ENCODE measurements at places on chromosomes 1 and 21.

DNA sequence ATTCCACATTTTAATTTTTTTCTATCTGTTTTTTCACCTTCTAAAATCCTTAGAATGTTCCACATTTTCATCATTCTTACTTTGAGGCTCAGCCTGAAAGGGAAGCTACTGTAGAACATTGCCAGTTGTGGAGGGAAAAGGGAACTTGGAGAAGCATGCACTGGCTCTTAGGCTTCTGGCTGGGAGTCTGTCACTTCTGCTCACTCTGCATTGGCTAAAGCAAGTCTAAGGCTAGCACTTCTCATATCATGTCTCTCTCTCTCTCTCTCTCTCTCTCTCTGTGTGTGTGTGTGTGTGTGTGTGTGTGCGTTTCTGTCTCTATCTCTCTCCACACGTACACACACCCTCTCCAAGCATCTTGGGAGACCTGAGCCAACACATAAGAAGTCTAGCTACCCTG is 49.6 kb upstream of the ADAR start:
- no peak for DNase-seq

DNA sequence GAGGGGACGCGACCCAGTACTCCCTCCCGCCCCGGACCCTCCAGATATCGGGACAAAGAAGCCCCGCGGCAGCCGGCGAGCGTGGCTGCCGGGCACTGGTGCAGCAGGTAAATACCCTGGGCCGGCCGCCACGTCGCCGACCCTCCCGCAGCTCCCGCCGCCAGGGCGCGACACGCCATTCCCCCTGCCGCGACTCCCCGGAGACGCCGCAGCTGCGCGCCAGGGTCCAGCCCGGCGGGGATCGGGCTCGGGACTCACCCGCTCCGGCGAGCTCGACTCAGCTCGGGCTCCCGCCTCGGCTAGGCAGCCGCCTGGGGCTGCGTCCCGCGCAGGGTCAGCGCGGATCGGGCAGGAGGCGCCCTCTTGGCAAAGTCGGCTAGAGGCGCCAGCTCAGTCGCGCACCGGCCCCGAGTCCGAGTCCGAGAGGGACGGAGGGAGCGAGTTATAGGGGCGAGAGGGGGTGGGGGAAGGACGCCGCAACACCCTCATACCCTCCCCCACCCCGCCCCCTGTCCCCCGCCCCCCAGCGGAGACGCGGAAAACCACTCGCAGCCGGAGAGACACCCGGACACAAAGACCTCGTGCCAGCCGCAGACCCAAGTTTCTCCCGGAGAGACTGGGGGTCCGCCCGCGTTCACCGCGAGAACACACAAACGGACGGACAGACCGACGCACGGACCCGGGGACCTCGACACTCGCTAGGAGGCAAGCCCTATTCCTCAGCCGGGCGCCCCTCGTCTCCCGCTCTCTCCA is 985 bp downstream of the SYT6 start:
- DNase-seq, result no peak

DNA sequence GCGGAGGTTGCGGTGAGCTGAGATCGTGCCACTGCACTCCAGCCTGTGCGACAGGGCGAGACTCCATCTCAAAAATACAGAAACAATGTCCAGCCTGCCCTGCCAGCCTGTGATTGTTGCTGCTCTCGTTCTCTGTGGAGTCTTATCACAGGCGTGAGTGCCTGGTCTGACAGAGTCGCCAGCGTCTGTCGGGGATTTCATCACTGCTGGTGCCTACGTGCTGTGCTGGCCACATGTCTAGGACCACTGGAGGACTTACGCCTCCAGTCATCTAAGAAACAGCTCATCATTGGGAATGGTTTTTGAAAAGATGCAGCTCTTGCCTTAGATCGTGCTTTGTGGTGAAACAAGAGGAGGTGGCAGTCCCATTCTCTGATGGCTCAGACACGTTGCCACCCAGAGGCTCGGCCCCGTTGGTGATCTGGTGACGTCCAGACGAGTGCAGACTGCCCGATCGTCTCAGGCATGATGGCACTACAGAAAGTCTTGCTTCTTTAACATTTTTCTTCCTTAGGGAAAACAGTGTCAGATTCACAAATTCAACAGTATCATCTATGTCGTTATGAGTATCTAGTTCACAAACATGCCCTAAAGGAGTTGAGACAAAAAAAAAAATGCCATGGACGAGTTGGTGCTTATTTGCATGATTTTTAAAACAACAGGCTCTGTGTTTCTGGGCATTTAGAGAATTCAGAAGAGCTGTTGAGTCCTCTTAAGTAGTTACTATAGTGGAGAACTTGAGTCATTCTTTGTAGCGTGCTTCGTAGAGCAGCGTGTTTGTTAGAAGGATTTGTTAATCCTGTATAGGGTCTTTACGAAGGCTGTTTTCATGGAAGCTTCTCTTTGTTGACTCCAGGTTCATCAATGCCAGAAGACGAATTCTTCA is 47.5 kb downstream of the CBS start:
- no peak for DNase-seq

- no peak for DNase-seq
Measured at GRCh38 chr1:60268451-60268850, 194.9 kb upstream of the C1orf87 start.

GRCh38 chr1:13642306-13643004 is 57.5 kb upstream of the PRDM2 start:
- DNase-seq, result no peak

- DNase-seq, result no peak
Measured at GRCh38 chr1:161138431-161138830, 6.0 kb upstream of the DEDD start.

DNA sequence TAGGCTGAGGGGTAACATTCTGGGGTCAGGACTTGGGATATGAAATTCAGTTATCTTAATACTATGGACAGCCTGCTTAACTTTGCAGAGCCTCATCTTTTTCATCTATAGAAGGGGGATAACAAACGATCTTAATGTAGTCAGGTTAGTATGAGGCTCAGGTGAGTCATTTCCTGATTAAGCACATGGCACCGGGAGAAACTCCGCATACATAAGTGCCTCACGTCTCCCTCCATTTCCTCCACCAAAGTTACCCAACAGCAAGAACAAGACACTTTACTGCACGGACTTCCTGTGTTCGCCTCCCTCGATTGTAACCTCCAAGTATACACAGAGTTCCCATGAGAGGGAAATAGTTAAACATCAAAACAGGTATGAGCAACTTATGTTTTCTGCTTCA is 112.7 kb upstream of the COA6 start:
- no peak for DNase-seq

- DNase-seq, result peak; percentile 91
Measured at GRCh38 chr1:230867903-230868735, at the start of gene C1orf198. Gene C1orf198 (minus strand): TSS chr1:230868521. CDS start chr1:230868512, 9 bp downstream.

DNA sequence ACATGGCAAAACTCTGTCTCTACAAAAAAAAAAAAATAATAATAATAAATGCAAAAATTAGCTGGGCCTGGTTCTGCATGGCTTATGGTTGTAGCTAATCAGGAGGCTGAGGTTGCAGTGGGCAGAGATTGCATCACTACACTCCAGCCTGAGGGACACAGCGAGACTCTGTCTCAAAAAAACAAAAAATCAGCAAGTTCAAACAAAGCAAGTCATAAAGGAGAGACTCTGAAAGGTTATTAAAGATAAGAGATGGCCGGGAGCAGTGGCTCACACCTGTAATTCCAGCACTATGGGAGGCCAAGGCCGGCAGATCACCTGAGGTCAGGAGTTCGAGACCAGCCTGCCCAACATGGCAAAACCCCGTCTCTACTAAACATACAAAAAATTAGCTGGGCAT is 28.8 kb downstream of the COP1 start:
- DNase-seq, result no peak

All from activated effector memory CD4-positive, alpha-beta T cell treated with anti-CD3 and anti-CD28 coated beads, Interleukin-2, amount 50 U/mL, for 16 hours (primary cell).